ENCODE measurements at places on chromosomes 11 and 22.

- no peak for DNase-seq
Measured at GRCh38 chr11:57316017-57316416, 8.7 kb downstream of the TNKS1BP1 start.

GRCh38 chr11:117456027-117456720, 128.5 kb downstream of the CEP164 start:
- no peak for DNase-seq

DNA sequence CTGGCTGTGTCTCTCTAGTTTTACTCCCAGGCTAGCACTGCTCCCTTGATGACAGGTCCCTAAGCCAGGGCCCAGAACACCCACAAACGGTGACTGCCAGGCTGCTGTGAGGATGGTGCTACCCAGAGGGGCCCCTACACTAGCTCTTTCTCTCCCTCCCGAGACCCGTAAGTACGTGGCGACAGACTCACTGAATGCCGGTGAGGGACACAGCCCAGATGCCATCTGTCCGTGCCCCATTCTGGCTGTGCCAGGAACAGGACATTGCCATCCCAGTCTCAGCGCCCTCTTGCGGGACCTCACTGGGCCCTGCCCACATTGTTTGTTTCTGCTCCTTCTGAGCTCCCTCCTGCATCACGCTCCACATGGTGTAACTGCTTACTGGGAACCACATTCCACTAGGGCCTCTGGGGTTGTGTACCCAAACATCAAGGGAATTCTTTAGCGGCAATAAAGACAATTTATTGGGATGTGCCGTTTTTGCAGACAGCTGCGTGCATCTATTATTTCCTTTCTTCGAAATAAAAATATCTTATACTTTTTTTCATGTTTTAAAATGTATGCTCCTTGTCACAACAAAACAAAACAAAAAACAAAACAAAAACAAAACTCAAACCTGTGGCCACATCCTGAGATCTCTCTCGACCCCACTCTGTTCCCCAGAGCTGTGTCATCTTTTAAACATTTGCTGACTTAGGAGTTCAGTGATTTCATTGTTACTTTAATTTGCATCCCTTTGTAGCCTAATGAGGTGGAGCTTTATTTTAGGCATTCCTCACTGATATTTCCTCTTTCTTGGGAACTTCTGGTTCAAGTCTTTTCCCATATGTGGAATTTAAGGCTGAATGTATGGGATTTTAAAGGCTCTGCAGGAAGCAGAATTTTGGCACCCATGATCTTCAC, 4.4 kb upstream of the TPCN2 start:
- DNase-seq, result peak; percentile 62

GRCh38 chr11:116918925-116919655, 81.7 kb upstream of the APOA1 start:
- DNase-seq, result no peak

GRCh38 chr22:24984122-24984521, 31.6 kb downstream of the KIAA1671 start:
- no peak for DNase-seq

- no peak for DNase-seq
Measured at GRCh38 chr22:32852395-32853251, 51.1 kb downstream of the TIMP3 start.

- no peak for DNase-seq
Measured at GRCh38 chr11:78109081-78110015, 29.7 kb upstream of the NDUFC2 start.

GRCh38 chr11:19722702-19723101, 10.1 kb downstream of the NAV2 start:
- no peak for DNase-seq

DNA sequence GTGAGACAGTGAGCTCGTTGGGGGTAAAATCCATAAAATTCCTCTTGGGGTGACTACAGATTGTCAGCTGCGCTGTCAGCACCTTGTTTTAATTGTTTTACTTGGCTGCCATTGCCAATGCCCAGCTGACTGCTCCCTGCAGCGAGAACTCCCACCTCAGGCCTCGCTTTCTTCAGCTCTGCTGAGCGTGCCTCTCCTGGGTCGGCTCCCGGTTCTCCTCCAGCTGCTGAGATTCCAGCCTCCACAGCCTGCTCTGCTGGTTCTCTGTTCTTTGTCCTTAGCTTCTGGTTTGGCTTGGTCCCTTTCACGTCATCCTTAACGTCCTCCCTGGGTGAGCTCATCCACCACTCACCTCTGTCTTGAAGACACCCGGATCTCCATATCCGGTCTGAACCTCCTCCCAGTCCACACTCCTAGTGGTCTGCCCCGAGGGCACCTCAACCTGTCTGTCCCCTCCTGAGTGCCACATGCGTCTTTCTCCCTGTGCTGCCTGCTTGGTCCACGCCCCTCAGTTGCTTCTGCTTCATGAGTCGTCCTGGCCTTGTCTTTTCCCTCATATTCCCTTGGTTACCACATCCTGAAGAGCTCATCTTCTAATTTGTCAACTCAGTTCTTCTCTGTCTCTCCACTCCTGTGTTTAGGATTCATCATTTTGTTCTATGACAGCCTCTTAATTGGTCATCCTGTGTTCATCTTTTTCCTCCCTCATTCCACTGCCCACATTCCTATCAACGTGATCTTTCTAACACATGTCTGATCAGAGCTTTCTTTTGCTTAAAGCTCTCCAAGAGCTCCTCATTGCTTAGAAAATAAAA, 35.6 kb downstream of the BMAL1 start:
- DNase-seq, result no peak

DNA sequence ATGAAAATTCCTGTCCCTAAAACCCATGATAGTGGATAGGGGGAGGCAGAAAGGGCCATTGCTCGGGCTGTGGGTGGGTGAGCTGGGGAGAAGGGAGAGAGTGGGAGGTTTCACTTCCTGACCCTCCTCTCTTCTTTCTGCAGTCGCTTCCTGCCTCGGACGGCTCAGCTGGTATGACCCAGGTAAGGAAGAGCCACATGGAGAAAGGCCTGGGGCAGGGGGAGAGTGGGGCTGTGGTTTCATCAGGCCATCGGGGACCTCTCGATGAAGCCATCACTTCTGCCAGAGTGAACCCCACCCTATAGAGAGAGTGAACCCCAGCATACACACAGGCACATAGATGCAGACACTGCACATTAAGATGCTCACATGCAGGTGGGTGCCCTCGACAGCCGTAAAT, 12.6 kb downstream of the CD5 start:
- no peak for DNase-seq

- DNase-seq, result no peak
Measured at GRCh38 chr22:46774980-46775849, 12.8 kb downstream of the TBC1D22A start.

DNA sequence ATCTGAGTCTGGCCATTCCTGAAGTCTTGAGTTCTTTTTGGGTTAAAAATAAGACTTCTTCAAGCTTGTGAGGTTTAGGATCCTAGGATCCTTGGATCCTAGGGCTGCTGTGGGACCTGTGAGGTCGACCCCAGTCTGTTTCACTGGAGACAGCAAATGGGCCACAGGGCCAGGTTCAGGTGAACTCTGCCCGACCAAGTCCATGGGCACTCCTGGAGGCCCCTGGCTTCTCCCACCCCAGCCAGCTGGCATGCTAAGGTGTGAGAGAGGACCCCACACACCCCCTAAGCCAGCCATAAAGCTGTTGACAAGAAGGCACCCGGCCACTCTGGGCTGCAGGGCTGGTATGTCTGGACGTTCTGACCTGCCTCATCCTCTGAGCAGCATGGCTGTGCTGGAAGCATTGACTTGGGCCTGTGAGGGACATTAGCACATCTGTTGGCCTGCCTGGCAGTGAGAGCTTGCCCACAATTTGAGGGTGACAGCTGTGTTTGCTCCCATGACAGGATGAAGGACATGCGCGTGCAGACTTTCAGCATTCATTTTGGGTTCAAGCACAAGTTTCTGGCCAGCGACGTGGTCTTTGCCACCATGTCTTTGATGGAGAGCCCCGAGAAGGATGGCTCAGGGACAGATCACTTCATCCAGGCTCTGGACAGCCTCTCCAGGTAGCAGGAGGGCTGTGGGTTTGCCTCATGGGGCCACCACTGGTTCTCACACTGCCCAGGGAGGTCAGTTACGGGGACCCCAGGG, 16.0 kb downstream of the CLDN5 start:
- no peak for DNase-seq

GRCh38 chr11:5380740-5381342, 2.8 kb upstream of the OR51M1 start:
- no peak for DNase-seq

DNA sequence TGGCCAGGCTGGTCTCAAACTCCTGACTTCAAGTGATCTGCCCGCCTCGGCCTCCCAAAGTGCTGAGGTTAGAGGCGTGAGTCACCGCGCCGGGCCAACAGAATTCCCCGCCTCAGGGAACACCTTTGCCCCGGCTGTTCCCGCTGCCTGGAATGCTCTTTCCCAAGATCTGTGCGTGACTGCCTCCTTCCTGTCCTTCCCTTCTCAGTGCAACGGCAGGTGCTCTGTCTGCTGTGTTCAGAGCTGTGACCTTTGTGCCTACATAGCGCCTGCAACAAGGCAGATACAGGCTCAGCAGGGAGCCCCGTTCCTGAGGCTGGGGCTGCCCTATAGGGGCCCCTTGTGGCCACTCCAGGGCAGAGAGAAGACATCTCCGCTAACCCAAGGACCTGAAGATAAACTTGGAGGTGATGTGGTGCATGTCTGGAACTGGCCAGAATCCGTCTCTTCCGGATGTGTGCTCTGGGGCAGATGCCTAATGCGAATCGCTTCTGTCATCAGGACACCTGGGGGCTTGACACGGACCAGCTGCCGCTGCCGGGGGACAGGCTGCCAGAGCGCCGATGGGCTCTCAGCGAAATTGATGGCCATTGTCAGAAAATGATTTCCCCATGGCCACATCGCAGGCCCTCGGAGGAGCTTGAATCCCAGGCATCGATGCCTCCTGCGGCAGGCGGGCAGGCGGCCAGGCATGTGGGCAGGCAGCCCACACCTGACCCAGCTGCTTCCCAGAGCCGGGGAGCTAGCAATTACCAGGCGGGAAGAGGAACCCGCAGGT, 43.5 kb upstream of the TCF20 start:
- DNase-seq, result no peak

DNA sequence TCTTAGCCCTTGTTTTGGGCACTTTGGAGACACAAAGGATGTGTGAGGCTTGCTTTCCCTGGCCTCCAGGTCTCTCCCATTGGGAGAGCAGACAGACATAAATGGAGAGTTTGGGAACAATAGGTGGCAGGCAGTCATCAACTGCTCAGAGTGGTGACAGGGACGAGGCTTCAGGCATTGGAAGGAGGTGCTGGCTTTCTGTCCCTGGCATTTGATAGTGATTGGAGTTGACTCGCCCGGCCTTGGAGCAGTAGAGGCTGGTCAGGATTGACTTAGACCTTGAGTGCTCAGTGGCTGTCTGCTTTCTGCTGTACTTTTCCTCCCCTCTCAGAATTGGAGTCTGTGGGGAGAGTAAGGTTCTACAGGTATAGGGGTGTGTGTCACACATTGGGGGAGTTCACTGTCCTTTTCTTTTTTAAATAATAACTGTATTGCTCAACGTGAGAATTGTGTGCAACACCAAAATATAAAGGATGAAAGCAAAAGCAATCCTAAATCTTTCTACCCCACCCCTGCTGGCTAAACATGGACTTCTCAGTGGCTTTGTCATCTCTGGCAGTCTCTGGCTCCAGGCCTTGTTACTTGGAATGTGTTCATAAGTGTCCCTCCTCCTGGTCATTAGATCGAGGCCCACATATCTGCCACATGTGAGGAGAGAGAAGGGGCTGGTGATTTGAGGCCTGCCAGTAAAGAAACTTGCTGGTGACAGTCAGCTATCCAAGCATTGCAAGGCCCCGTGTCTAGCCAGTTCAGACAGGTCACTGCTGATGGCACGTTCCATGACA, 21.1 kb downstream of the SHISA8 start:
- DNase-seq, result no peak

DNA sequence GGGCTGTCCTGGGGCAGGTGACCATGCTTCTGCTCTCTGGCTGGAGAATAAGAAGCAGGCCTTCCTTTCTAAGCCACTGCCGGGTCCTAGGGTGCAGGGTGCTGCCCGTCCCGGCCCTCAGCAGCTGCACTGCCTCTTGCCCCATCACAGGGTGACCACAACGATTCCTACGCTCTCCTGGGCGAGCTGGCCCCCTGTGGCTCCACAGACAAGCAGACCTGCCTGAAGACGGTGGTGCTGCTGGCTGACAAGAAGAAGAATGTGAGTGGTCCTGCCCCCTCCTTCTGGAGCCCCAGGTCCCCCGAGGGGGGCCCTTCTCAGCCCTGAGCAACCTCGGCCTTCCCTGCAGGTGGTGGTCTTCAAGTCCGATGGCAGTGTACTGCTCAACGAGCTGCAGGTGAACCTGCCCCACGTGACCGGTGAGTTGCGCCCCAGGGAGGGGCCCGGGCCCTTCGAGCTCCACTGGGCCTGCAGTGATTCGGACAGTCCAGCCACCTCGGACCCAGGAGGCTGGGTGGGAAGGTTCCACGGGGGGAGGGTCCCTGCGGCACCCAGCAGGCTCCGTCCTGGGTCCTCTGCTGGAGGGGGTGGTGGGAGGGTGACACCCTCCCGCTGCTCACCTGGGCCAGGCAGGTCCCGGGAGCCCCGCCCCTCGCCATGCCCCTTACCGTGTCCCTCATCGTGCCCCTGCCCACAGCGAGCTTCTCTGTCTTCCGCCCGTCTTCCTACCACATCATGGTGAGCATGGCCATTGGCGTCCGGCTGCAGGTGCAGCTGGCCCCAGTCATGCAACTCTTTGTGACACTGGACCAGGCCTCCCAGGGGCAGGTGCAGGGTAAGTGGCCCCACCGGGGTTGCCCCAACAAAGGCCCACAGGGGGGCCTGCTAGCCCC, 8.3 kb downstream of the MUC2 start:
- DNase-seq, result no peak

DNA sequence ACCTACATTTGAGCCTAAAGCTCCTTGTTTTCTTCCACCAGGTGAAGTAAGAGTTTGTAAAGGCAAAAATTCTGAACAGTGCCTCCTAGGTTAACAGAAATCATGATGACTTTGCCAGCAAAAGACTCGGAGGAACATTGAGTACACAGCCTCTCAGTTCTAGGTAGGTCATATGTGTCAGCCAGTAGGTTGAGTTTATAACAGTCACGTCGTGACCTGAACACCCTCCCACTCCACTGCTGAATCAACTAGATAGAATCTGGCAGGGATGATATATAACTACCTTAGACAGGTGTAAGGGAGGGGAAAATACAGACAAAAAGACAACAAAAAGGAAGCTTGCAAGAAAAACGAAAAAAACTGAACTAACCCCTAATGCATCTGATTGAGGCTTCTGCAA, 12.8 kb upstream of the ASPHD2 start:
- DNase-seq, result no peak

DNA sequence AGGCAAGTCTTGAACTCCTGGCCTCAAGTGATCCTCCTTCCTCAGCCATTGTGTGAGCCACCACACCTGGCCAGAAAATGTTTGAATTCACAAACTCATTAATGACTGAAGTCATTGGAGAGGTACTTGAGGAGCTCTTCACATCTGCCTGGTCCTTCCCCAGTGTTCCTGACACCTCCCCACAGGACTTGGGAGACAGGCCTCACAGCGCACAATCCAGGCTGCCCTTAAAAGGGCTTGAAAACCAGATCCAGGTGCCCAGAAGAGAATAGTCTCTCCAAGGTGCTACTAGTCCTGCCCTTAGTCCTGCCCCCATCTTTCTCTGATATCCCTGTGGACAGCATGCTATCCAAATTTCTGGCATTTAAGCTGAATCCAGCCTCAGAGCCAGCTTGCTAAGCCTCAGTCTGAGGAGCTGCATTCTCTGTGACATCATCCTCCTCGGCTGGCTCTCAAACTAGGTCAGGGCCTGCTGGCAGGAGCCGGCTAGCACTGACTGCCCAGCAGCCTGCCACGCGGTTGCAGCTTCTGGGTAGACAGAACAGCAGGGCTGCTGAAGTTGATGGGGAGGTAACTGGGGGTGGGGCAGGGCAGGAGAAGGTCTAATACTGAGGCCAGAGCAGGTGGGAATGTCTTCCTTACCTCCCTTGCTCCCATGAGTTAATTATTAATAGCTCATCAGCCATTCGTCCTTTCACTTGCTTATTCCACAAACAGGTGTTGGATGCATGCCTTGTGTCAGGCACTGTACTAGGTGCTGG, 35.3 kb upstream of the NECTIN1 start:
- peak; percentile 54 for DNase-seq

Data from nucleus accumbens (tissue), 56 donors.